Activated CD4-positive, alpha-beta T cell treated with anti-CD3 and anti-CD28 coated beads, Interleukin-2, amount 10 ng/mL, durations not matched to agents 7 days and 5 days (primary cell): ENCODE measurements at places on chromosomes 6 and 20. TPM values are rescaled to one million over a fixed set of nuclear protein-coding genes. Genes with fewer than 3 reads are reported as not detected.
A peak's percentile ranks its signal among the peaks of the same experiment; 100 is the strongest.

DNA sequence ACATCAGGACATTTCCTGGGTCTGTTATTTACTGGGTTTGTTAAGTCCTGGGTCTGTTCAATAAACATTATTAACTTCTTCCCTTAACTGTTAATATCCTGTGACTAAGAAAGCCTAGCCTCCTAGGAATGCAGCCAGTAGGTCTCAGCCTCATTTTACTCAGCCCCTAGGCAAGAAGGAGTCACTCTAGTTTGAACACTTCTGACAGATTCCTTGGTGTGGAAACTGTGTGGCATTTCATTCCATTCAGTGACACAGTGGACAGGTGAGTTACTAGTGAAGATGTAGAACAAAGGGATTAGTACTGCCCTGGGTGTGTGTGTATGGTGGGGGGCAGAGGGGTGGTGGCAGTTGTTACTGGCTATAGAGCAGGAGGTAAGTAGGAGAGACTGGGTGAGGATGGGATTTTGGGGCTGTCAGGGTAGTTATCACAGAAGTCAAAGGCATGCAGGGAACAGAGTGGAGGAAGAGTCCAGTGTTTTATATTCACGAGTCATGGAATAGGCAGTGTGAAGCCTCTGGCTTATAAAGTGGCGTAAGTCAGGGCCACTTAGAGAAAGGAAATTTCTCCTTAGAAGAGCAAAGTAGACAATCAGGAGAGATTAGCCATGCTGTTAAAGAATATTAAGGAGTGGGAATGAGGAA is 28.4 kb downstream of the RNF182 start:
- no peak for DNase-seq
- H3K36me3 ChIP-seq: no peaks in the 10 kb centered on the region
- H3K4me1 ChIP-seq: no peaks in the 10 kb centered on the region
- H3K4me3 ChIP-seq: no peak overlapping the region
- H3K27ac ChIP-seq: no peak overlapping the region

DNA sequence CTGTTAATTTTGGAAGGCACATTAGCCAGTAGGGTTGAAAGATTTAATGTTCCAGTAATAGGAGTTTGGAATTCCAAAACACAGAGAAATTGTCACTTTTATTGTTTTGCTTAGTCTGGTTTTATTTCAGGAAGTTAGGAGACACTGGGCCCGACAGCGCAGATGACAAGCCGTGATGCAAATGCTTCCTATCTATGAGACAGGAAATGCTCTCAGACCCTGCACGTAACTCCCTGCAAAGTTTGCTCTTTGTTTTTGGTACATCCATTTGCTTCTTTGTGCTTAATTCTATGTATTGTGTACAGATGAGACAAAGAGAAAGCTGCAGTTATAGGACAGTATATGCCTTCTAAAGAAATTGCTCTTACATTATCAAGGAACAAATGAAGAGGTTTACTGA is 201.6 kb upstream of the SGK1 start:
- H3K4me3 ChIP-seq: peak overlapping the region; percentile 6
- H3K27ac ChIP-seq: peak overlapping the region; percentile 87
- no peaks in the 10 kb centered on the region for H3K27me3 ChIP-seq
- peak; percentile 54 for DNase-seq
- peaks cover 2% of the 10 kb centered on the region for H3K36me3 ChIP-seq

GRCh38 chr6:157269261-157269794 is 54.0 kb downstream of the TMEM242 start:
- H3K27me3 ChIP-seq: no peaks in the 10 kb centered on the region
- H3K36me3 ChIP-seq: no peaks in the 10 kb centered on the region

- H3K4me1 ChIP-seq: peaks cover 2% of the 10 kb centered on the region
- H3K36me3 ChIP-seq: no peaks in the 10 kb centered on the region
- H3K27ac ChIP-seq: no peak overlapping the region
- no peaks in the 10 kb centered on the region for H3K27me3 ChIP-seq
These were observed 35.6 kb downstream of the LRRC1 start for GRCh38 chr6:53830366-53830765.

MUC22 gene
- not detected for total RNA-seq

DNA sequence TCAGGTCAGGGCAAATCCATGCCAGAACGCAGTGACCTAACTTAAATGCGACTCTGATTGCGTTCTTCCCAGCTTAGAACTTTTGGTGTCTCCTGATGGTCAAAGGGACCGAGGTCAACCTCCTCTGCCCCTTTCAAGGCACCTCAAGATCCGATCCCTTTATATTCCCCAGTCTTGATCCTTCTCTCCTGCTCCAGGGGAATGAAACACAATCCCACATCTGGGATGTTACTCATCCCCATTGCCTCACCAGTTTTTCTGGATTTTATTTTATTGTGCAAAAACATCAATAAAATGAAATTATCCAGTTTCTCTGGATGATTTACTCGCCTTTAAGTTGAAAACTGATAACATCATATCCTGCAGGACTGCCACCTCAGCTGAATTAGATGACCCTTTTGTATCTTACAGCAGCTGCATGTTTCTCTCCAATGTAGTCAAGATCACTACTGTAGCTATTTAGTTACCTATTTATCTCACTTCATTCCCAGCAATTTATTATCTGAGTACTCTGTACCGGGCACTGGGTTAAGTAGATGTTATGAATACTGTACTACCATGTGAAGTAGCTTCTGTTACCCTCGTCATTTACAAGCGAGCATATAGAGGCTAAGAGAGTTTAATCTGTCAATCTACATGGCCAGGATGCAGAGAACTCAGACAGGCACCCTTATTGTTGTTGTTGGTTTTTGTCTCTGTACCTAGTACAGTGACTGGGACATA is 44.0 kb downstream of the IRAK1BP1 start:
- no peak overlapping the region for H3K27ac ChIP-seq
- DNase-seq: no peak
- peaks cover 5% of the 10 kb centered on the region for H3K36me3 ChIP-seq
- peaks cover 14% of the 10 kb centered on the region for H3K4me1 ChIP-seq
- peak overlapping the region; percentile 43 for H3K4me3 ChIP-seq

SLCO4A1 gene
- 55.2 TPM for total RNA-seq

DNA sequence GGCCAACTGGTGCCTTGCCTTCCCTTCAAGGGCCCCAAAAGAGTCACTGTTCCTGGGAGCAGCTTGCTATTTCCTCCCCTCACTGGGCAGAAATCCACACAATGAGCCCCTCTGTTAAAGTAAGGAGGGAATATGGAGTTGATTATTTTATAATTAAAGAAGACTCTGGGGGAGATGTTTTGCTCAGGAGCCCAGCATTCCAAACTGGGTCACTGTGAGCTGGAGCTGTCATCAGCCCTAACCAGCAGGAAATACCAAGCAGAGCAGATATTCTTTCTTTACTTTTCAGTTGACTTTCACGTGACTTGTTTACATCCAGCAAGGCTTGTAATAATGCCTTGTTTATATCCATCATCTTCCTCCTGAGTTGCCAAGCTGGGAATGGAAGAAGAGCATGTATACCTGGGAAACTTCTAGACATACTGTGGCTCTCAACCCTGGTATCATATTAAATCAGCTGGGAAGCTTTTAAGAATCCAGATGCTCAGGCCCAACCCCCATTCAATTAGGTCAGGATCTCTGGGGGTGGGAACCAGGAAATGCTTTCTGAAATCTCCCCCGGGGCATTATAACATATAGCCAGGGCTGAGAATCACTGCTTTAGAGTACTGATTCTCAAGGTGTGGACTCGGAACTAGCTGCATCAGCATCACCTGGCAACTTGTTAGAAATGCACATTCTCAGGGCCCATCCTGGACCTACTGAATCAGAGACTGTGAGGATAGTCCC is 175.6 kb upstream of the MYLIP start:
- peaks cover 8% of the 10 kb centered on the region for H3K4me1 ChIP-seq
- DNase-seq: no peak
- H3K27ac ChIP-seq: no peak overlapping the region
- no peaks in the 10 kb centered on the region for H3K27me3 ChIP-seq
- H3K4me3 ChIP-seq: no peak overlapping the region

FLRT3 gene
- not detected for total RNA-seq

ANGPT4 gene
- not detected for total RNA-seq
